ENCODE measurements at places on chromosomes 13 and 19. TPM values are rescaled to one million over a fixed set of nuclear protein-coding genes. Genes with fewer than 3 reads are reported as not detected.

- peaks cover 9% of the 10 kb centered on the region for H3K36me3 ChIP-seq
- H3K27me3 ChIP-seq = no peaks in the 10 kb centered on the region
- H3K4me3 ChIP-seq = no peak overlapping the region
- no peak for DNase-seq
- peaks cover 8% of the 10 kb centered on the region for H3K4me1 ChIP-seq
- H3K27ac ChIP-seq = no peak overlapping the region
Observed at GRCh38 chr19:41325640-41325946, 15.6 kb downstream of the CCDC97 start.

DNA sequence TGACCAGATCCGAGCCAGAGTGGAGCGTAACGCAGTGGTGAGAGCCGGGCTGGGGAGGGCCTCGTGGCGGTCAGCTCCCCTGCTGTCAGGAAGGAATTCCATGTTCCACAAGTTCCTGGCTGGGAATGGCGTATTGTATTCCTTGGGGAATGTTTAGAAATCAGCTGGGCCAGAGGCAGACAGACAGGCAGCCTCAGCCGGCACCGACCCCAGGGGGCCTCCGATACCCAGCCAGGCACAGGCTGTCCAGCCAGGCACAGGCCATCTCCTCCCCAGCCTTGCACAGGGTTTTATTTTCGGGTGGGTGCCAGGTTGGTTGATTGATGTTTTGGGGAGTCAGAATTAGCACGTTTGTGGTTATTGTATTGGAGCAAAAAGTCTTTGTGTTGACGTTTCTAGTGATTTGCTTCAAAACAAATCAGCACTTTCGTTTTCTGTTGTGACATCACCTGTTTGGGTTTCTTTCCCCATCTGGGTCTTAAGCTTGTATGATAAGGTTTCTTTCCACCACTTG lies 126.6 kb upstream of the MCF2L start:
- no peak overlapping the region for H3K27ac ChIP-seq
- peaks cover 18% of the 10 kb centered on the region for H3K36me3 ChIP-seq
- no peaks in the 10 kb centered on the region for H3K27me3 ChIP-seq

The DHPS gene
- 134 TPM for total RNA-seq

DNA sequence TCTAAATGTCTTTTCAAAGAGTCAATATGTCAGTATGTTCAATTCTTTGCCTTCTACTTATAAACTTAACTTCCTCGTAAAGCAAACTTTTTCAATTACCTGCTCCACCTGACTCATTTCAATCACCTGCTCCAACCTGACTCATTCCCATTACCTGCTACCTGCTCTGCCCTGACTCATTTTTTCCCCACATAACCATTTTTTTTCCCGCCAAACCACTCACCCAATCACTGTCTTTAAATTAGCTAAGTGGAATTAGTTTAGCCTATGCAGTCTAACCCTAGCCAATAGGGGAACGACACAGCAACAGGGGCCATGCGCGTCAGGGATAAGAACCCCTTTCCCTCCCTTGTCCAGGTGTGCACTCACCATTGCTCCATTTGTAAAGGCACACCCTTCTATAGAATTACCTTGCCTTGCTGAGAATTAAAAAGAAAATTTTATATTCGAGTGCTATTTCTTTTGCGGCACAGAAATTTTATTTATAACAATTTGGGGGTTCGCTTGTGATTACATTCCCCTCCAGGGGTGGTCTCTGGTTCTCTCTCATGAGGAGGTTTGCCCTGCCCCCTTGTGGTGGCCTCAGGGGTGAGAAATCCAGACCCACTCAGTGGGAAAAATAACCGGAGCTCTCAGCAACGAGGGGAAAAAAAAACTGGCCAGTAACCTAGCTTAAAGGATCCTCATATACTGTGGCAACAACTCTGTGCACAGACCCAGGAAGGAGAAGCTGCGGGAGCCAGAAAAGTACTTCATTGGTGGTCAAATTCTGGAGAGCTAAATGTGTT lies 193.1 kb downstream of the ZNF486 start:
- no peaks in the 10 kb centered on the region for H3K27me3 ChIP-seq
- H3K4me1 ChIP-seq = no peaks in the 10 kb centered on the region

GRCh38 chr13:28485551-28485950 lies 9.4 kb downstream of the FLT1 start:
- no peaks in the 10 kb centered on the region for H3K4me1 ChIP-seq
- H3K36me3 ChIP-seq = no peaks in the 10 kb centered on the region
- no peak overlapping the region for H3K4me3 ChIP-seq
- DNase-seq = no peak
- no peak overlapping the region for H3K27ac ChIP-seq
- H3K27me3 ChIP-seq = peaks cover 8% of the 10 kb centered on the region

The CHAF1A gene
- total RNA-seq = 69.9 TPM

DNA sequence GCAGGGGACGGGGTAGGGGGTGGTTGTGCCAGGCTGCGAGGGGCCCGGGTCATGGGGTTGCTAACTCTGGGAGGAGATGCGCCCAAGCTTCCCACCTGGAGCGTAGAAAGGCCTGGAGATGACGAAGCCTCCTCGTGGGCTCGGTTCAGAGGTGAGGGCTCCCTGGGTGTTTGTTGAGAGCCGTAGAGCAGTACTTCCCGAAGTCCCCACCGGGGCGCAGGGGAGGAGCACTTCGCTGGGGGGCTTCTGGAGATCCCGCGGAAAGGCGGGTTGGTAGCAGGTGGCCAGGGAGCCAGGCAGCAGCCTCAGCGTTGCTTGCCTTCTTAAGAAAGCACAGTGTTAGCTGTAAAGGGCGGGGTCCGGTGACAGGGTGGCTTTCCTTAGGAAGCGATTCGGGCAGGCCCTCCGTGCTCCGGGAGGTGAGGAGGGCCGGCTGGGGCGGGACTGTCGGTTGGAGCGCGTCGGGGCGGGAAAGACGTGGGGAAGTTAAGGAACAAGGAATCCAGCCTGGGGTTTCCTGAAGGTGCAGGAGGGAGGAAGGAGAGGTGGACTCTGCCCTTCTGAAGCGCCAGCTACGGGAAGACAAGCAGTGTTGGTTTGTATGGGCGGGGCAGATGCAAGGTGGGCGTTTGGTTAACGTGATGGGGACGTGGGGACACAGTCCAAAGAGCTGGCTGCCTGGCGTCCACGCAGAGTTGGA lies 3.3 kb downstream of the VSTM2B start:
- no peaks in the 10 kb centered on the region for H3K27me3 ChIP-seq
- no peak overlapping the region for H3K27ac ChIP-seq
- H3K4me1 ChIP-seq = peaks cover 8% of the 10 kb centered on the region
- no peak for DNase-seq

- H3K4me1 ChIP-seq = peaks cover 50% of the 10 kb centered on the region
- H3K27ac ChIP-seq = peak overlapping the region; percentile 100
- 0 out of 2 replicates have a peak, but pooled peaks cover 2% of the 10 kb centered on the region for H3K36me3 ChIP-seq
Observed at GRCh38 chr19:39409208-39410016, 2.8 kb downstream of the ZFP36 start.

- peak; percentile 34 for DNase-seq
- H3K4me1 ChIP-seq = no peaks in the 10 kb centered on the region
- no peaks in the 10 kb centered on the region for H3K36me3 ChIP-seq
- H3K4me3 ChIP-seq = no peak overlapping the region
- no peak overlapping the region for H3K27ac ChIP-seq
Observed at GRCh38 chr19:28710278-28710677, 502.7 kb downstream of the UQCRFS1 start.
